ENCODE measurements at places on chromosomes 4 and X. TPM values are rescaled to one million over a fixed set of nuclear protein-coding genes. Genes with fewer than 3 reads are reported as not detected.

SPANXB1 gene
- total RNA-seq = not detected

DNA sequence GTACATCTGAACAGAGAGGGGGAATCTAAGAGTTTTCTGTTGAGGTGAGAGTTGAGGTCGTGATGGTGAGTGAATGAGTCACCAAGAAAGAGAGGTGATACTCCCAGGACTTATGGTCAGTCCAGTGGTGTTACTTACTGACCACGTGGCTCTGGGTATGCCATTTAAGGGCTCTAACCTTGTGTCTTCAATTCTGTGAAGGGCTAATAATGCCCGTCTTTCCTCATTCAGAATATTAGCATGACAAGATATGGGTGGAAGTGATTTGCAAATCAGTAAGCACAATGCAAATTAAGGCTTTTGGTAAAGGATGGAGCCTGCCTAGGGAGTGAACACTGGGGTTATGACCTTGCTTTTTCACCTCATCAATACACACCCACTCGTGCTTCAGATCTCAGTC lies 75.2 kb downstream of the COQ2 start:
- no peaks in the 10 kb centered on the region for H3K36me3 ChIP-seq
- H3K27me3 ChIP-seq = no peaks in the 10 kb centered on the region
- no peak overlapping the region for H3K27ac ChIP-seq
- H3K4me3 ChIP-seq = no peak overlapping the region

GRCh38 chr4:88207171-88207570 lies 48.7 kb upstream of the ABCG2 start:
- H3K36me3 ChIP-seq = no peaks in the 10 kb centered on the region
- no peaks in the 10 kb centered on the region for H3K27me3 ChIP-seq
- H3K4me3 ChIP-seq = no peak overlapping the region
- DNase-seq = no peak

ENPEP gene
- 1.5 TPM for total RNA-seq

GRCh38 chr4:173301518-173302201 lies 32.5 kb downstream of the HMGB2 start:
- DNase-seq = peak; percentile 38
- H3K27ac ChIP-seq = no peak overlapping the region
- H3K4me3 ChIP-seq = no peak overlapping the region
- H3K4me1 ChIP-seq = no peaks in the 10 kb centered on the region
- peaks cover 18% of the 10 kb centered on the region for H3K36me3 ChIP-seq
- H3K27me3 ChIP-seq = no peaks in the 10 kb centered on the region

TACR3 gene
- 0.28 TPM for total RNA-seq

DNA sequence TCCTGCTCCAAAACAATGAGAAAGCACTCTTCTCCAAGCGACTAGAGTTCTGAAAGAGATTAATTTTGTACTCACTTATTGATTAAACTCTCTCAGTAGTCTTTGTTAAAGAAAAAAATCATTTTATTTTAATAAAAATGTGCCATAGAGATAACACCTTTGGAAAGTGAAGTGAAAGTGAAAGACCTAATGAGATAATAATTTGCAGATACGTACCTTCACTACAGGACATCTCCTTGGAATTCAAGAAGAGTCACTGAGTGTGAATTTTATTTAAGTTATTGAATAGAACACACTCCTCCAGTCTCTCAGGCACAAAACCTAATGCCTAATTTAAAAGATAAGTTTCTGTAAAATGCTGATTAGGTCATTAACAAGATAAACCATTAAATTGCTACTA lies 1070.6 kb upstream of the GRID2 start:
- no peak for DNase-seq
- no peak overlapping the region for H3K27ac ChIP-seq
- no peaks in the 10 kb centered on the region for H3K36me3 ChIP-seq
- H3K4me3 ChIP-seq = no peak overlapping the region
- no peaks in the 10 kb centered on the region for H3K27me3 ChIP-seq
- no peaks in the 10 kb centered on the region for H3K4me1 ChIP-seq

DNA sequence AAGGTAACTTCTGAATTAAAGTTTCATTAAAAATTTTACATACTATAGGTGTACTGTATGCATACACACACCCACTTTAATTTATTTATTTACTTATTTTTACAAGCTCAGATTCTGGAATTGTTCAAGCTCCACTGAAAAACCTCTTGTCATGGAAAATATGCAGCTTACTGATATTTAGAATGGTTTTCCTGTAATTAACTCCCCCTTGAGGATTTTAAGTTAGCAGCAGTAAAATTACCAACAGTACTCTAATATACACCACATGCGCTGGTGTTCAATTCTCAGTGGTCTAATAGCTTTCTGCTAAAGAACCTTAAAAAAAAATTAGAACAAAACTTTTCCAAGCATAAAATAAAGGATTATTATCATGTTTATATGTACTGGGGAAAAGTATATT lies 12.0 kb downstream of the MAB21L2 start:
- no peak overlapping the region for H3K4me3 ChIP-seq
- no peak for DNase-seq
- H3K27ac ChIP-seq = no peak overlapping the region
- no peaks in the 10 kb centered on the region for H3K36me3 ChIP-seq
- peaks cover 33% of the 10 kb centered on the region for H3K4me1 ChIP-seq
- no peaks in the 10 kb centered on the region for H3K27me3 ChIP-seq

- H3K4me3 ChIP-seq = no peak overlapping the region
- H3K36me3 ChIP-seq = no peaks in the 10 kb centered on the region
- no peaks in the 10 kb centered on the region for H3K4me1 ChIP-seq
- no peak for DNase-seq
- no peaks in the 10 kb centered on the region for H3K27me3 ChIP-seq
- no peak overlapping the region for H3K27ac ChIP-seq
These were observed 30.5 kb upstream of the CT83 start for GRCh38 chrX:116493271-116493670.

P2RY4 gene
- total RNA-seq = not detected

DNA sequence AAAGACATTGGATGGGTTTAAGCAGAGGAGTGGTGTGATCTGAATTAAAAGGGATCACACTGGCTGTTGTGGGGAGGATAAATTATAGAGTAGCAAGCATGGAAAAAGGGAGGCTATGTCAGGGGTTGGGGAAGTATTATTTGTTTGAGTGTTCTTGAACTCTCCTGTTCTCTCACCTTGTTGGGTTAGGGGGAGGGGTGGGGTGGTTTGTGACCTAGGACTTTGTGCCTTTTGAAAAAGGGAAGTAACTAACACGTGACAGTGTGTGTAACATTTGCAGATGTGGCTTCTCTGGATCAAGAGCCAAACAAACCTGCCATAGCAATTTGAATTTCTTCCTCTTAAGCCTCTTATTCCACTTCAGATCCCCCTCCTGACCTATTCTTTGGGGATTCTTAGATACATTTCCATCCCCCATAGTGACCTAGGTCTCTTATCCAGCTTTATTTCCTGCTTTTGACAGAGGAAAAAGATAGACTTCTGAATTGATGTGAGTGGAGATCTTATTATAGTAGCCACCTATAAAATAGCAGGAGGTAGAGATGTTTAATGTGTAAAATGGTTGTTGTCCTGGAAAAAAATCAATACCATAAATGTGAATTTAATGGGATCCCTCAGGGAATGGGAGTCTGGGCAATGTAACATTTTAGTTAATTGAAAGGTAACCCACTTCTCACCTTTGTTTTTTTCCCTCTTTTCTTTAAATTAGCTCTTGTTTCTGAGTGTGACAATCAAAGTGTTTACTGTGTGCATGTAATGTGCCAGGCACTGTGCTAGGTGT lies 120.4 kb downstream of the CT47B1 start:
- no peaks in the 10 kb centered on the region for H3K27me3 ChIP-seq
- H3K27ac ChIP-seq = no peak overlapping the region
- DNase-seq = peak; percentile 3
- no peaks in the 10 kb centered on the region for H3K36me3 ChIP-seq
- H3K4me1 ChIP-seq = peaks cover 4% of the 10 kb centered on the region
